ENCODE measurements at places on chromosomes 5 and 9.

- DNase-seq, result no peak
Observed at GRCh38 chr9:111001526-111001925, 36.7 kb downstream of the LPAR1 start.

- no peak for DNase-seq
Observed at GRCh38 chr5:125478599-125478998, 732.2 kb upstream of the ZNF608 start.

DNA sequence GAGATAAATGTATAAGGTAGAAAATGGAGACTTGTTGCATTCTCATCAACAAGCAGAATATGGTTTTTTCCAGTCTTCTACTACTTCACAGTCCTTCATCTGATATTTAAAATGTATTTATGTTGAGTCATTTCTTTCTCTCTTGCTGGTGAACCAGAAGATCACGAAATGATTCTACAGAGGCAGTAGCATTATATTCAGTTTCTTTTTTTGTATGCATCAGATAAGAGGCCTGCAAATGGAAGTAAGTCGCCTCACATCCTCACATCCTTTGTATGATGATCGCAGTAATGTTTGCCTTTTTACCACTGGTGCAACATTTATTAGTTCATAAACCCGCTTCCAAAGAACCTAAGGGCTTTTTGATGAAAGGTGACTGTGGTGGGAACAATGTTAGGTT, 22.1 kb upstream of the IL13 start:
- no peak for DNase-seq

GRCh38 chr5:53090229-53090628, 19.3 kb downstream of the MOCS2 start:
- DNase-seq, result no peak

- no peak for DNase-seq
Observed at GRCh38 chr5:77851176-77852067, 75.3 kb upstream of the TBCA start.
